MG63 (cell line): ENCODE measurements at places on chromosomes 7 and 10. TPM values are rescaled to one million over a fixed set of nuclear protein-coding genes. Genes with fewer than 3 reads are reported as not detected.
A peak's percentile ranks its signal among the peaks of the same experiment; 100 is the strongest.

DNA sequence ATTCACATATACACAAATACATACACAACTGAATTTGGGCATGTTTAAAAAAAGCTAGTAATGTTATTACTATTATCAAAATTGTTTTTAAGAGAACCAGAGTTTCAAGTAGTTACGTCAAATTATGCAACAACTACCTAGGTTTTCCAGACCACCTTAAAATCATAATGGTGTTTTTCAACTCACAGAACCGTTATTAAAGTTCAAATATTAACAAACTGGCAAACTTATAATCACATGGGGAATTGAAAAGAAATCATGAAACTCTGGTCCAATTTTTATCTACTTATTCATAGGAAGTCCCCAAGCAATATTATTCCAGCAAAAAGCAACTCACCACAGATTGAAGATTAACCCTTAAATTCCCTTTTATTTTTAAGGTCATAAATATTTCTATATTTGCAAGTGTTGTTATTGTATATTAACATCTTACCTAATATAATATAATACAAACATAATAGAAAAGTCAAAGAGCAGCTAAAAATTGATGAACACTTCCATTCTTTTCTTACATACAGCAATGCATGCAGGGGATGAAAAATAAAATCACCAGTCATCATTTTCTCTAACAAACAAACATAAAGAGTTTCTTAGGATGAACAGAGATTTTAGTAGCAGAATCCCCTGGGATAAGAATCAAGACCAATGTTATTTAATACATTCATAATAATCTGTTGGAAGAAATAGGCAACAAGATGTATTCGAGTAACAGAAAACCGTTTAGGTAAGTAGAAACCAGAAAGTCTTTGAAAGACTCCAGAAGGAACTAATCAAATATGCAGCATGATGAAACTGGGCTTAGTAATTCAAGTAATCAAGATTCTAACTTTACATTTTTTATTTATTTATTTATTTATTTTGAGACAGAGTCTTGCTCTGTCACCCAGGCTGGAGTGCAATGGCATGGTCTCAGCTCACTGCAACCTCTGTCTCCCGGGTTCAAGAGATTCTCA lies 391.1 kb downstream of the PARD3 start:
- no peak for DNase-seq

Gene MYOZ1
- not detected in 2 replicates for total RNA-seq

Gene WNT8B
- not detected in 2 replicates for total RNA-seq

Gene TFR2
- total RNA-seq = 0.33 TPM in 1 of 2 replicates, not detected in the other

DNA sequence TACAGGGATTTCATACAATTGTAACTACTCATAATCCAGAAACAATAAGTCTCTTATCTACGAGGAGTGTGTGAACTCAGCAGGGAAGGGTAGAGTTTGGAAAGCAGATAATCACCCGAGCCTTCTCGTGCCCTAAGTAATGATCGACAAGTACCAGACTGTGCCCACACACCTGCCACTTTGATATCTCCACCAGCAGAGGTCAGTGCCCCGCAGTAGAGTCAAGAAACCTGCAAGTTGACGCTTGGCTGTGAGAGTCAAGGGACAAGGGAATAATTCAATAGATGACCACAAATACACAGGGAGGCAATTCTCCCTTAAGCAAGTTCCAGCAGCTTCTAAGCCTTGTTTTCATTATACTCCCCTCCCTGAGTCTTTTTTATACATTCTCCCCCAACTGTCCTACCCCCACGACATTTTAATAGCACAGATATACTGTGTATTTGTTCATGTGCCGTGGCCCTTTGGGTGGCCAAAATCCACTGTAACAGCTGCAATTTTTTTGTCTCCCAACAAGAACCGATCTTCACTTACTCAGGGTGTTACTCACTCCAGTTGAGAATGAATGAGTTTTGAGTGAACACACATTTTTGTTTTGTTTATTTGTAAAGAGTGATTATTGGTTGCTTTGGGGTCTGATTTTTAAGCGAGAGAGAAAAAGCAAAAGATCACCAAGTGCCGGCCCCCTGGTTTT lies 106.9 kb upstream of the RHEB start:
- no peak for DNase-seq

DNA sequence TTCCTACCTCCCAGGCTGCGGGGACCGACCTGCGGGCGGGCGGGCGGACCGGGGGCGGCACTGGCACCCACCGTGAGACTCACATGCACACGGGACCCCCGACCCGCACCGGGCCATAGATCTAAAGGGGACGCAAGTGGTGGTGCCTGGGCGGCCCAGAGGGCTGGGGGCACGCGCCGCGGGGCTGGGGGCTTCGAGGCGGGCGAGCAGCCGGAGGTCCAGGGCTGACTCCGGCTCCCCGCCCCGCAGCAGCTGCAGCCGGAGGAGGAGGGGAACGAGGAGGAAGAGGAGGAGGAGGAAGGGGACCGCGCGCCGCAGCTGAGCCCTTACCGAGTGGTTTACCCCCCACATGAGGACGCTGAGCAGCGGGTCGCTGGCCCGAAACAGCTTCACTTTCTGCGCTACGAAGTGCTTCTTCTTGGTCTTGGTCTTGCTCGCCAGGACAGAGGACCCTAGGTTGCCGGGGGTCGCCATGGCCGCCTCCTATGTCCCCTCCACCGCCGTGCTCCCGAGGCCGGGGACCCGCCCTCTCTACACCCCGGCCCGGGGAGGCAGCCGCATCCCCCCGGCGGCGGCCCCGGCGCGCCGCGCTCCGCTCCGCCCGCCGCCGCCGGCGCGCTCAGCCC lies 412 bp downstream of the PIP4K2A start:
- DNase-seq = peak; percentile 21

Gene CPN1
- not detected in 2 replicates for total RNA-seq

GRCh38 chr7:157625973-157626742 lies 289.4 kb downstream of the DNAJB6 start:
- DNase-seq = no peak

- DNase-seq = no peak
Measured at GRCh38 chr7:31261341-31261740, 79.2 kb downstream of the NEUROD6 start.

Gene SFTPA1
- total RNA-seq = not detected in 2 replicates

GRCh38 chr7:25665374-25665773 lies 437.1 kb upstream of the NPVF start:
- DNase-seq = no peak

Gene DOCK1
- total RNA-seq = 22.0 and 30.8 TPM in 2 replicates

- no peak for DNase-seq
Measured at GRCh38 chr7:140903741-140904480, 20.8 kb downstream of the BRAF start.

DNA sequence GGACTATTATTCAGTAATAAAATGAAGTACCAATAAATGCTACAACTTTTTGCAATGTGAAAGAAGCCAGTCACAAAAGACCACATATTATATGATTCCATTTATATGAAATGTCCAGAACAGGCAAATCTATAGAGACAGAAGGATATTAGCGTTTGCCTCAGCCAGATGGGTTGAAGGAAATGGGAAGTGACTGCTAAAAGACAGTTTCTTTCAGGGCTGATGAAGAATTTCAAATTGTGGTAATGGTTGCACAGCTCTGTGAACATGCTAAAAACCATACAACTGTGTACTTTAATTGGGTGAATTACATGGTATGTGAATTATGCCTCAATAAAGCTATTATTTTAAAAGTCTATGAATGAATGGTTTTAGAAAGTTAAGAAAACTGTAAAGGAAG lies 23.9 kb upstream of the REEP3 start:
- no peak for DNase-seq

Gene MKI67
- total RNA-seq = 15.0 and 17.9 TPM in 2 replicates

- no peak for DNase-seq
Measured at GRCh38 chr10:38070501-38070900, 23.6 kb upstream of the ZNF37A start.

DNA sequence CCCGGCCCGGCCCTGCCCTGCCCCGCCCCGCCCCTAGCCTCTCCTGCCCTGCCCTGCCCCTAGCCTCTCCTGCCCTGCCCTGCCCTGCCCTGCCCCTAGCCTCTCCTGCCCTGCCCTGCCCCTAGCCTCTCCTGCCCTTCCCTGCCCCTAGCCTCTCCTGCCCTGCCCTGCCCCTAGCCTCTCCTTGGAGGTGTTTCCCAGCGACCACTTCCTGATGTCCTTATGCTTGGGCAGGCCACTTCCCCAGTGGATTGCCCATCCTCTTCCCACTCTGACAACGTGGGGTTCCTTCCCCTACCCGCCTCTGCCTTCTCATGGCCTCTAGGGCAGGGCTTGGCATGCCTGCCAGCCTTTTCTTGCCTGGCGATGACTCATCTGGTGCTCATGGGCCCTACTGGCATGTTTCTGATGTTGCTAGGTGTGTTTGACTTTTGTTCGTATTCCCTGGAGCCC lies 21.2 kb downstream of the PRXL2A start:
- DNase-seq = peak; percentile 93

GRCh38 chr10:10456856-10457255 lies 560.8 kb upstream of the CELF2 start:
- DNase-seq = no peak

DNA sequence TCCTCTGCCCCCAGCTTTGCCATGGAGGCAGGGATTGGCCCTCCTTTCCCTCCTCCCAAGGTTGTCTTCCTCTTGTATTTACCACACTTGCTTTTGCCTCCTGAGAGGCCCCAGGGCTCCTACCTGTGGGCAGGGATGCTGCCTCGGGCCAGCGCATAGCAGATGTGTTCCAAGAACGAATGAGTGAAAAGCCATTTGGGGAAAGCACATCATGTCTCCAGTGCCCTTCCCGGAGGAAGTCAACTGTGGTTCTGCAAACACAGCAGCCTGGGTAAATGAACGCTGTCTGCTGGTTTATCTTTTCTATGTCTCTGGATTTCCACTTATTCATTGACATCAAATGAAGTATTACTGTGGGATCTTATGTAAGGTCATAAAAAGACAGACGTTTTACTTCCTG lies 161.7 kb downstream of the FANK1 start:
- DNase-seq = no peak

Gene ASB15
- not detected in 2 replicates for total RNA-seq

DNA sequence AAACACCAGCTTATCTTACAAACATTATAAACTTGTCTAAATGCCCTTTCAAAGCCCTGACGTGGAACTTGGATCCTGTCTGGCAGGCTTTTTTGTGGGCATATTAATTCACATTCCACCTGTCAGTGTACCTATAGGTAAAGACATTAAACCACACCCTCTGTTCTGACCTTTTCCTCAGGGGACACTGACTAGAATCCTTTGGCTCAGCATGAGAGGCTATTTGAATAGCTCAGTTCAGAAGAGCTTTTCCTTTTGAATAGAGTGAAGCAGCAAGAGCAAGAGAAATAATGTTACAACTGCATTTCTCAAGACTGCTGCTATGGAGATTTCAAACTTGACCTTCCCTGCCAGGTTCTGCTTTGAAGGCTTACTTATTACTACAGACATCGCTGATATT lies 76.9 kb downstream of the CYP51A1 start:
- no peak for DNase-seq

DNA sequence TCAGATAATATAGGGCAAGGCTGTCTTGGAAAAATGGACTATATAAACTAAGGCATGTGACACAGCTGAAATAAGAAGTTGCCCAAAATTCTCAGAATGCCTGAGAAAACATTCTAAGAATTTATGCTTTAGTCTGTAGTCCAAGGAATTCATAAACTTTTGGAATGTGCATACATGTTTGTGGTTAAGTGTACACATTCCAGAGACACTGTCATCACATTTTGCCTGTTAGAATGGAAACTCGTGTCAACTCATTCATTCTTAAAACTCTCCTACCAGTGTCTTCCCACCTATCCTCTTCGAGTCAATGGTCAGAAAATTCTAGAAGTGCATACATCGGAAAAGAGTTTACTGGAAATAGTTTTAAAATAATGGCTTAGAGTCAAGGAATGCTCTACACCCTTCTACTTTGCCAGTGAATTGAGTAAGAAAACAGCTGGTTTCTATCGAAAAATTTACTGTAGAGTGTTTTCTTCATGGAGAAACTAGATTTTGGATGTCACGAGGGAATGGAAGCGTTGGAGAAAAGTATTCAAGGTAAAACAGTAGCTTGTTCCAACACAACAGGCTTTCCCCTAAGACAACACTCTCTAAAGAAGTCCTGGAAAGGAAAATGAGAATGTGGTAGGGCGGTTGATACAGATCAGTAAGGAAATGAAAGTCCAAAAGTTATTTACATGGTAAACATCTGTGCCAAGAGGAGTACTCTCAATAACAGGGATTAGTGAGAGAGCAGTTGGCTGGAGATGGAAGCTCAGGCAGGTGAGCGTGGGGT lies 1177.6 kb upstream of the C7orf33 start:
- DNase-seq = no peak

DNA sequence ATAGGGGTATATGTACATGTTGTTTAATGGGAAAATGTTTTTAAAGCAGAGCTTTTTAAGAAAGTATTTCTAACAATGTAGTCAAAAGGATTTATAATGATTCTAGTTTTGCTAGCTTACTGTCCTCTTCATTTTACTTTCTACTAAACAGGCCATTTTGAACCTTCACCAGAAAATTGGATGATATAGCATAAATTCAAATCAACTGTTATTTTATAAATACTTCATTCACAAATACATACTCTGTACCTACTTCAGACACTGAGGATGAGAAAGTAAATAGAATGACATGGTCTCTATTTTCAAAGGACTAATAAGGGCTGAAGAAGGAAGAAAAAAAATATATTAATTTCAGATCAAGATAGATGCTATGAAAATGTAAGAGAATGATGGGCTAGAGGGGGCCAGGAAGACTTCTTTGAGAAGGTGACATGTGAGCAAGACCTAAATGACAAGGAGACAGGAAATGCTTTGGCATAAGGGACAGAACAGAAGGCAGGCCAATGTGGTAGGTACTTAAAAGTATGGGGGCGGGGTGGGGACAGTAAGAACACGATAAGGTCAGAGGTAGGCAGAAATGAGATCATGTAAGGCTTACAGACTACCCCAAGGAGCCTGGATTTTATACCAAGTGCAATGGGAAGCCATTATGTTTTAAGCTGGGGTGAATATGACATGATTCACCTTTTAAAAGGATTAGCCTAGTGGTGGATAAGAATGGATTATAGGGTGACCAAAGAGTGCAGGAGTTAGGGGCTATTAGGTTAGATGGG lies 5.2 kb downstream of the NAMPT start:
- no peak for DNase-seq

Gene ELN
- not detected in 2 replicates for total RNA-seq

- no peak for DNase-seq
Measured at GRCh38 chr7:100692578-100692961, 1.5 kb downstream of the GIGYF1 start.

Gene DENND11
- total RNA-seq = 1.3 and 2.1 TPM in 2 replicates

- no peak for DNase-seq
Measured at GRCh38 chr10:129194181-129194870, 272.7 kb upstream of the MGMT start.

Gene GRID2IP
- total RNA-seq = not detected in 2 replicates

- no peak for DNase-seq
Measured at GRCh38 chr10:127073666-127074065, 122.7 kb downstream of the INSYN2A start.

DNA sequence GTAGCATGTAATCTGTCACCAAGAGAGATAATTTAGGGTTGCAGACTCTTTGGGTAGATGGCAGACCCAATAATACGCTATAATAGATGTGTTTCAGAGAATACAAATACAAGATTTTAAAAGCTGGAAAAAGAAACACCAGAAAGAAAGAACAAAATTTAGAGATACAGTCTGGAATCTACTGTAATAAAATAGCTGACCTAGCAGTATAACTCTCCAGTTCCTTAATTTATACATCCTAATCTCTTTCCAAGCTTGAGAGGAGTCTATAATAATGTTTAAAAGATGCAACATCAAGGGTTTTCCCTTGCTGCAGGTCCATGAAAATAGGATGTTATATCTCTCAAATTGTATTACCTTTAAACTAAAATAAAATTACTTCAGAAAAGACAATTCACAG lies 27.2 kb upstream of the GPR22 start:
- DNase-seq = no peak
